Hepatocyte (in vitro differentiated cells): ENCODE measurements at places on chromosomes 2 and 18. TPM values are rescaled to one million over a fixed set of nuclear protein-coding genes. Genes with fewer than 3 reads are reported as not detected.

DNA sequence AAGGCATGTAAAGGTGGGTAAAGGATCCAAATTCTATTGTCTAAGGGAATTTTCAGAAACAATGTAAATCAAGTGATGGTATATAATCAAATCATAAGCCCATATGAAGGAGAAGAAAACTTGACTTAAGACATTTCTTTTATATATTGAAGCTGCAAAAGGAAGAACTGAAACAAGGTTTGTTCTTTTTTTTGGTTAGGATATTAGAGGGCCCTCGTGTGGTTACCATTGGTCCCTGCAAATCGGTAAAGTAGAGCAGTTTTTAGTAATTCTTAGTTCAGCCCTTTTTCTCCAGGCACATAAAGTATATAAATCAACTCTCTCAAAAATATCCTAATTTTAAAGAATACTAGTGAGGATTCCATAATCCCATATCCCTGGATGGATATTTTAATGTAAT is 105.6 kb upstream of the STK17B start:
- peak; percentile 22 for DNase-seq

- DNase-seq = no peak
Measured at GRCh38 chr2:72124376-72124775, 23.3 kb downstream of the CYP26B1 start.

Gene LIMS3
- 4.0 and 5.5 TPM in 2 replicates for polyA plus RNA-seq

Gene COL4A4
- polyA plus RNA-seq = 0.47 and 0.79 TPM in 2 replicates

Gene ZSWIM2
- polyA plus RNA-seq = 0.45 TPM in 1 of 2 replicates, not detected in the other
